ENCODE measurements at places on chromosomes 1 and 21.

DNA sequence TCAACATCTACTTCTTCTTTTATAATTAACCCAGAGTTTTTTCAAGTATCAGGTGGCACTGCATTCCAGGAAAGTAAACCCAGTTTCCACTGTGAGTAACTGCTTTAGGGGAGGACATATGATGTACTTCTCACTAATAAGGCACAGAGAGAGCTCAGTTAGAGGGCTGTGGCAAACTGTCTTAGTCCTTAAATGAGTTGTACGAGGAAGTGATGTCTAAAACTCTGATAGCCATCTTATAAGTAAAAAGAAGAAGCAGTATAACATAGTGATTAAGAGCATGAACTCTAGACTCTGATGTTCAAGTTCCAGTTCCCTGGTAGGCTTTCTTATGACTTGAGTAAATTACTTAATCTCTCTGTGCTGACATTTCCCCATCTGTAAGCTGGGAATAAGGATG lies 58.7 kb upstream of the PTGS2 start:
- DNase-seq = no peak

DNA sequence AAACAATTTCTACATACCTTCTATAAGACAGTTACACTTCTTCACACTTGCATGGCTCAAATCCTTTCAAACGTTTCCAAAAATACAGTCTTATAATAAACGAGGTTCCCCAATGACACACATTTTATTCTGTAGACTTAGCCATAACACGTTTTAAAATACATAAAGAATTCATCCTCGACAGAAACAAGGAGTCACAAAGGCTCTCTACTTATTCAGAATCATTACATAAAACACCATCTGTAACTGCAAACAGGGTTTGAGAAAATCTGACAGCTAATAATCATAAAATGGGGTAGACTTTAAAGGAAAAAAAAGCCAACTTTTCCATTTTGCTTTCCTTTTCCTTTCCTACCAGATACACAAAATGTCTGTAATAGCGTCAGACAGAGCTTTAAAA lies 1.8 kb downstream of the PIK3R3 start:
- no peak for DNase-seq

- no peak for DNase-seq
These were observed 15.4 kb upstream of the SLC19A1 start for GRCh38 chr21:45557616-45558043.

- DNase-seq = no peak
These were observed 72.0 kb downstream of the ST6GALNAC5 start for GRCh38 chr1:76939050-76939816.

GRCh38 chr1:150213170-150214098 lies 22.5 kb downstream of the ANP32E start:
- DNase-seq = peak; percentile 98

DNA sequence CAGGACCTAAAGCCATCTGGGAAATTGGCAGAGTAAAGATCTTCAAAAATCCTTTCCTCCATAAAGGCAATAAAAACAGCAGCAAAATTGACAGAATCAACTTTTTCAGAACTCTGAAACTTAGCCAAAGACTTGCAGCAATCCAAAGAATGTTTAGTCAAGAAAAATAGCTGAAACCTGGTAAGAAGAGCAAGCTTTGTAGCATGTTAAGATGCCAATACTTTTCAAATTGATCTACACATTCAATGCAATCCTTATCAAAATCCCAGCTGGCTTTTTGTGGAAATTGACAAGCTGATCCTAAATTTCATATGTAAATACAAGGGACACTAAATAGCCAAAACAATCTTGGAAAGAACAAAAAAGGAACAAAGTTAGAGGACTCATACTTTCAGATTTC lies 23.8 kb upstream of the FAM163A start:
- no peak for DNase-seq

- DNase-seq = no peak
These were observed 7.5 kb downstream of the MX2 start for GRCh38 chr21:41369105-41369919.

DNA sequence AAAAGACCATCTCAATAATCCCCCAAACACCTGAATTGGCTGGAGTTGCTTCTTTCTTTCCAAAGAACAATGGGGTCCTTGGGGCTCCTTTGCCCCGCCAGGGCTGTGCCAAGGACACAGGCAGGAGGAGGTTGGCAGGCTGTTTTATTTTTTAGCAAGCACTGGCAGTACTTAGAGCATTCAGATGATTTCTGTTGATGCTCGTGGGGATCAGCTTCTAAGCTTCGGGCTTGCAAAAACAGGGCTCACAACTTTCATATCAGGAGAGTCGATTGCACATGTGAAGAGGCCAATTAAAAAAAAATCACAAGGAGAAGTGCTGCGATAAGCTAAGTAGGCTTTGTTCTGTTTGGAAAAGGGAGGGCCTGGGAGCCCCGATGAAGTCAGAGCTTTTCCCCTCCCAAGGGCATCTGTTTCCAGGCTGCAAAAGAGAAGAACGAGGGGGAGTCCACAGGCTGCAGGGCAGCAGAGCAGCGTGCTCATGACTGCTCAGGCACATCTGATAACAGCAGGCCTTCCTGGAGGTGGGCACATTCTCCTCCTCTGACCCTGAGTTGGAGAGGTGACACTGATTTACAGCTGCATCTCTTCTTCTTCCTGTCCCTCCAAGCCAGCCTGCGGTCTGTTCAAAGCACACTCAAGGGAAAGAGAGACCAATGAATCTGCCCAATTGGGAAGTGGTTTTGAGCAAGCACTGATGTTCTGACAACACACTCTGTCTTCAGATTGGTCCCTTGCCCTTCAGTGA lies 27.3 kb upstream of the BCAR3 start:
- DNase-seq = no peak

DNA sequence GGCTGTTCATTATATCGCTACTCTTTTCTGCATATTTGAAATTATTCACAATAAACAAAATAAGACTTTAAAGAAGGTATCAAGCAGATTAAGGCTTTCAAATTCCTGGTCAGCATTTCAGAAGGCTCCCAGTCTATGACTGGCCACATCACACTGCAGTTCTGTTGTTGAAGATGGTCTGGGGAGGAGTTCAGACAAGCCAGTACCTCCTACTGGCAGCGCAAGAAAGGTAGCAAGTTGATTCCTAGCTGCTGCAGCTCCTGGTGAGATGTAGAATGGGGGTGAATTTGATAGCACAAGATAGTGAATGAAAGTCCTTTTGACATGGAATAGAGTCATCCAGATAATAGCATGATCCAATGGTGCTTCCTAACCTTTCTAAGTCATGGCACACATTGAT lies 88.2 kb upstream of the BEND5 start:
- no peak for DNase-seq

DNA sequence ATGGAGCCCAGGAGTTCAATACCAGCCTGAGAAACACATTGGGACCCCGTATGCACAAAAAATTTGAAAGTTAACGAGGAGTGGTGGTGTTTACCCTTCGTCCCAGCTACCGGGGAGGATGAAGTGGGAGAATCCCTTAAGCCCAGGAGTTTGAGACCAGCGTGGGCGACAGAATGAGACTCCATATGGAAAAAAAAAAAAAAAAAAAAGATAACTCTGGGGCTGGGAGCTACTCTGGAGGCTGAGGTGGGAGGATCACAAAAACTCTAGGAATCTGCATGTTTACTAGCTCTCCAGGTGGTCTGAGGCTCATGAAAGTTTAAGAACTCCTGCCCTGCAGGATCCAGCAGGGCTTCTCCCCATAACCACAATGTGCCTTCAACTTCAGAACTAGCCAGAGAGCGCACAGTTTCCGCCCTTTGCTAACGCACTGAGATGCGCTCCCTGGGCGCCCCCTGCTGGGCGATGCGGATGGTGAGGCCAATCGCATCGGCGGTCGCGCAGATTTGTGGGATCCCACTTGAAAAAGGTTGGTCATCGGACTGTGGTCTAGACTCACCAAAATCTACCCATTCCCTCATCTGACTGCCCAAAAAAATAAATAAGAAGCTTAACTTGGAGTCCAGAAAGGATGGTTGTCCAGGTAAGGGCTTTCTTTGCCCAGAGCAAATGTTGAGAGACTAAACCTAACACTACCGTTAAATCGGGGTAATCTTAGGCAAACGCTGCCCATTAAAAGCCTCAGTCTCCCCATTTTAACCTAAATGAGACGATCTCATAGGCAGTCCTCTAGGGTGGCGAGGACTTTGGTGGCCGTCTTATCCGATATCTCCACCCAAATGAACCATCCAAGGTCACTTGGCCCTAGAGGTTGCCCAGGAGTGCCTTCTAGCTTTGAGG lies 8.8 kb downstream of the ZNF683 start:
- DNase-seq = peak; percentile 76

DNA sequence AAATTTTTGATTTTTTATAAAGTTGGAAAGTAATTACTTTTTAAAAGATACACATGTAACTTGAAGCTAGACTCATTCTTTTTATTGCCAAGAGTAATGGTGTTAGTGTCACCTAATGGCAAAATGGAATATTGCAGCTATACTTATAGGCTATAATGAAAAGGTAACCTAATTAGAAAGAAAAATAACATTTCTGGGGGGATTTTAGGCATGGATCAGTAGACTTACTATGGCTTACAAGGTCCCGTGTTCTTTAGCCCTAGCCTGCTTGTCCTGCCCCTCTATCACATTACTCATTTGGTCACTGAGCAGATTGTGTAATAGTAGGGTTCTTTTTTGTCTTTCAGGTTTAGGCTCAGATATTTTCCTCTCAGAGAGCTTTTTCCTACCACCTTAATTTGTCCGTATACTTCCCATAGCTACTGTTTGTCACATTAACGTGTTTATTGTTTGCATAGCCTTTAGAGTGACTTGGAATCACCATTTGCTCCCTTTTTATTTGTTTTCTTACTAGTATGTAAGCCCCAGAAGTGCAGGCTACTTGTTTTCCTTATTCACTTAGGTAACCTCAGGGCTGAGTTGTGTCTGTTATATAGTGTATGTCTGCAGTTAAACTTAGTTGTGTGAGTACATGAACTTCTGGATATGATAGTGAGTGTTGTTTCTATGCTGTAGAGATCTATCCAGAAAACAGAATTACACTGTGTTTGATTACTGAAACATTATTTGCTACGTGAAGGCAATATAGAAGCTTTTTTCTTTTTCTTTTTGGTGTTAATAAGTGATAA lies 58.7 kb downstream of the RABGAP1L start:
- DNase-seq = no peak

GRCh38 chr1:203340112-203340790 lies 10.7 kb downstream of the FMOD start:
- peak; percentile 81 for DNase-seq

DNA sequence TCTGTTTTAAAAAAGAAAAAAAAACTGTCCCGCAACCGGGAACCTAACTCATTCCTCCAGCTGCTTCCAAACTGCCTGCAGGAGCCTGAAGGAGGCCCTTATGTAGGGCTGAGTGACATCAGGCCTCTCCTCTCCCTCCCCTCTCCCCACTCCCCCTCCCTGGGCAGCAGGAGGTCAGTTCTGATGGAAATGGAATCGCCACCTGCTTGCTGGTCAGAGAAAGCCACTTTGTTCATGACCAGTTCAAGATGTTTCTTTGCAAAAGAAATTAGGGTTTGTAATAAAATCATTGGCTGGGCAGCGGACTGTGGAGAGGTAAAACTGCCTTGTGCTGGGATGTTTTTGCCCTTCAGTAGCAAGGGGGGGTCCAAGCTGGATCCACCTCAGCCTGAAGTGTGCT lies at the start of gene MAP1LC3C:
Gene MAP1LC3C, minus strand, starts transcription at position 73 of the 400 bp plus-strand sequence. CDS start 90 bp downstream, outside the sequence.
- no peak for DNase-seq

All from right atrium auricular region (tissue), 2 donors.